ENCODE measurements at places on chromosomes 11 and 22.

- DNase-seq = no peak
These were observed 4.0 kb downstream of the VSTM5 start for GRCh38 chr11:93846411-93846810.

DNA sequence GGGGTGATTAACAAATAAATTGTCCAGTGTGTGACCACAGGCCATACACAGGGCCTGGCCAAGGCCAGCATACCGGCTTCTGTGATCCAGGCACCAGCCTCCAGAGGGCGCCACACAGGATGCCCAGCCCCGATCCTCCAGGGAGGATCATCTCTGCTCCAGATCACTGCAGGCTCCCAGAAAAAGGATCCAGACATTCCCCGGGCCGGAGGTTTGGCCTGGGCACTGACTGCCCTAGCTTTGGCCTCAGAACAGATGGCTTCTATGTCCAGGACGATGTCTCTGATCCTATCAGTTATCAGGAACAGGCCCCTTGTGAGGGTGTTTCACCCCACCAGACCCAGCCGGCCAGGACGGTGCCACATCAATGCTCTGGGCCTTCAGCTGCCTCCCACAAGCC lies 74.5 kb upstream of the LMO1 start:
- peak; percentile 32 for DNase-seq

DNA sequence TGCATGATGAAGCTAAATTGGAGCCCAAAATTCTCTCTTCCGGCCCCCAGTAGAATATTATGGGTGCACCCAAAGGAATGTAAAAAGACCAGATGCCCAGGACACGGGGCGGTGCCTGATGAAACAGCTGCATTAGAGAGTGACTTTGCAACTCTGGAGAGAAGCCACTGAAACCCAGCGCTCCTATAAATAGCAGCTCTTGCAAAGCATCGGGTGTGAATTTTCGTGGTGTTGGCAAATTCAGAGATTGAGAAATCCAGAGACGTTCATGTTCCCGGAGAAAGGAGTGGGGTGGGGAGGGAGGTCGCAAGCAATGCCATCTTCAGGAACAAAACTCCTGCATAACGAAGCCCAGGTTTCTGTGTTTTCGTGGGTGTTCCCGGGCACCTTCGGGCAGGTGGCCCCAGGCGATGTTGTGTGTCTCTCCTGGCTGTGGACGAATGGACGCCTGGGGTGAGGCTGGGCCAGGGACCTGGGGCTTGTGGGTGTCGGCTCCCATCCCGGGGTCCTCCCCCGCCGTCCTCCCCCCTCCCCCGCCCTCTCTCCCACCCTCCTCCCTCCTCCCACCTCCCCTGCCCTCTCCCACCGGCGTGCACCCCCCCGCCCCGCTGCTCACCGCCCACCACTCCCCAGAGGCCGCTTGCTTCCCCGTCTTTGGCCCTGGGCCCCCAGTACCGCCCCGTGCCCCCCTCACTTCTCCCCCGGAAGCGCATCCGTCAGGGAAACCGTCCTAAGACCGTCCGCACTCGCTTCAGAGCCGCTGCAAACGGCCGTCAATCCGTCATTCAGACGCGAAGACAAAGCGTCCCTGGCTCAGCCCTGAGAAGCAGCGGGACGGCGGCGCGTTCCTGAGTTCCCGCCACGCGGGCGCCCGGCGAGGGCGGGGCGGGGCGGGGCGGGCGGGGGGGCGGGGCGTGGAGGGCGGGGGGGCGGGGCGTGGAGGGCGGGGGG lies 26.7 kb upstream of the TOLLIP start:
- no peak for DNase-seq

DNA sequence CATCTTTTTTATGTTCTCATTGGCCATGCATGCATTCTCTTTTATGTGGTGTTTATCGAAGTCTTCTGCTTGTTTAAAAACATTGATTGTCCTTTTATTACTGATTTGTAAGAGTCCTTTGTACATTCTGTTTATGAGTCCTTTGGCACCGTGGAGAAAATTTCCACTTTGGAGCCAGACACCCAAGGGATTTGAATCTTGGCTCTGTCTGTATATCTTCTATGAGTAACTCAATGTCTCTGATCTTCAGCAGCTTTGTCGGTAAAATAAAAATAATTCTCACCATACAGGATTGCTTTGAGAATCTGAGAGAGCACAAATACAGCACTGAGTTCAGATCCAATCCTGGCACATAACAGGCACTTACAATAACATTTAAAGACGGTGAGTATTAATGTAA lies 12.8 kb upstream of the SORL1 start:
- DNase-seq = no peak

DNA sequence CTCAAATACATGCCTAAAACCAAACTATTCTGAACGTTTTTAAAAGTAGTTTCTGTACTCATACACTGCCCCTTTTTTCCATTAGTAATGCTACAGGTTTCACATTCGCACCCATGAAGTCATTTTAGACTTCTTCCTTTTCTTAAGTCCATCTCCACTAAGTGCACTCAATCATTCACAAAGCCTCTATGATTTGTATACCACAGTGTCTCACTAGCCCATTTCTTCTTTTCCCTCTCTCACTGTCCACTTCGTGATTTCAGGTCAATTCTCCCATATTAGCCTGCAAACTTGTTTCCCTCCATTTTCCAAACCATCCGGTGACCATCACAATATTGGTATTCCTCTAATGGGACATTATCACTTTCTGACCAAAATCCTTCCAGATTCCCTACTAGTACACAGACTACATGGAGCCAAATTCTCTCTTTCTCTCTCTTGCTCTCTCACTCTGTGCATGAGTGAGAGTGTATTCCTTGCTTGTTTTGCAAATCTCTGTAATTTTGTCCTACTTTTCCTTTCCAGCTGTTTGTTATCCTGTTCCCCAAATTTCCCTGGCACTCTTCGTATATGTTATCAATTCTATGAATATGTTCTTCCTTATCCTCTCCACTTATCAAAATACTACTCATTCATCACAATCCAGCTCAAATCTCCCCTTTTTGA lies 3.4 kb upstream of the ZC3H12C start:
- no peak for DNase-seq

DNA sequence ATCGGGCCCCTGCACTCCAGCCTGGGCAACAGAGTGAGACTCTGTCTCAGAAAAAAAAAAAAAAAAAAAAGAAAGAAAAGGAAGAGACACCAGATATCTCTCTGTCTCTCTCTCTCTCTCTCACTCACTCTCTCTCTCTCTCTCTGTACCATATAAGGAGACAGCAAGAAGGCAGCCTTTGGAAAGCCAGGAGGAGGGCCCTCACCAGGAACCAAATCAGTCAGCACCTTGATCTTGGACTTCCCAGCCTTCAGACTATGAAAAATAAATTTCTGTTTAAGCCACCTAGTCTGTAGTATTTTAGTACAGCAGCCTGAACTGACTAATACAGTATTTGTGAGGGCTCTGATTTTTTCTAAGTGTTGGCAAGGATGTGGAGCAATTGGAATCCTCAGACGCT lies 13.6 kb upstream of the ALDH3B2 start:
- DNase-seq = no peak

GRCh38 chr11:74487875-74488274 lies 5.6 kb downstream of the LIPT2 start:
- peak; percentile 22 for DNase-seq

DNA sequence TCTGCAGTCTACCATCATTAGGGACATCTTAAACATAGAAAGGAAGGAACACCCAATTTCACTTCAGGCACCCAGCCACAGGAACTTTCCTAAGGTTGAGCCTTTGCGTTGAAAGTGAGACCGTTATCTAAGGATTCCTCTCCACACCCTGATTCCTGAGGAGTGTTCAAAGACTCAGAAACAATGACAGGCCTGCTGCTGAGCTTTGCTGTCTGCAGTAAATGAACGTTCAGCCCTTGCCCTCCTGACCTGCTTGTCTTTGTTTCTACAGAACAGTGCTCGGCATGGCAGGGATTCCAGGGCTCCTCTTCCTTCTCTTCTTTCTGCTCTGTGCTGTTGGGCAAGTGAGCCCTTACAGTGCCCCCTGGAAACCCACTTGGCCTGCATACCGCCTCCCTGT lies 7.0 kb downstream of the PRSS23 start:
- DNase-seq = no peak

DNA sequence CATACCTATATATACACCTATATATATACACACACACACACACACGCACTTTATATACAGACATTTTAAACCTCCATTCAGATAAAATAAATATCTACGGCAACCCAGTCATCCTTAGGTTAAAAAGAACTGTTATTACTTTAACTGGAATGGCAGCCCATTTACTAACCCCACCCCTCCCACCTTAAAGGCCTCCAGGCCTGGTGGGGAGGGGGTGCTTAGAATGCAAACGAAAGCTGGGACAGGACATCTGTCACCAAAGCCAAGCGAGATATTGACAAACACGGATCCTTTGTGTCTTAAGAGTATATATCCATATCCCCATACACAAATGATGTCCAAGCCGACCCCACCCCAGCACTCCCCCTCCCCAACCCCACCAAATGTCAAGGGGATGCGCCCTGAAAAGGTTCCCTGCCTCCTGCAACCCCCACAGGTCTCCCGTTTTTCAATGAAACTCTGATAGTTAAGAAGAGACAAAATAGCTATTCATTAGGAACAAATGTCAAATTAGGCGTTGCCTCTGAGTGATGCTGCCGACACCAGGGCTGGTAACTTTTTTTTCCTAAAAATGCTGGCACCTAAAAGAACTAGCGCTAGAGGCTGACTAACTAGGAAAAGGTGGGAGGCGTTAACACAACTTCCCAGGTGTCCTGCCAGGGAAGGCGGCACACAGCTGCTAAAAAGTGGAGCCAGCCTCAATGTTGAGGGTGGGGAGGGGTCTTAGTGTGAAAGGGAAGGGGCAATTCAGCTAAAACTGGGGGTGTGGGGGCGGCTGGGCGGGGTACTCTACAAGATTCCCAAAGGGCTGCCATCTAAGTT lies 5.6 kb downstream of the MN1 start:
- DNase-seq = no peak

DNA sequence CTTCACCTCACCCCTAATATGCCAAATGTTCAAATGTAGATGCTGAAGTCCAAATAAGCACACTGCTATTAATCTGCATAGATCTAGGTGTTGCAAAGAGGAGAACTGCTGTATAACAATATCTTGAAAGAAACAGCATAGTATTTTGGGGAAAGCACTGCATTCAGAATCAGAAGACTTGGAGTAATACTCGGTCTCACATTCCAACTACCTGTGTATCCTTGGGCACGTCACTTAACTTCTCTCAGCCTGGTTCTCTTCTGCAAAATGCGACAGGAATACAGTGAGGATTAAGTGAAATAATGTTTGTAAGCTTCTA lies 332 bp upstream of the HMGXB4 start:
- DNase-seq = no peak

- DNase-seq = no peak
These were observed 101.6 kb downstream of the CSNK2A3 start for GRCh38 chr11:11251394-11251970.

DNA sequence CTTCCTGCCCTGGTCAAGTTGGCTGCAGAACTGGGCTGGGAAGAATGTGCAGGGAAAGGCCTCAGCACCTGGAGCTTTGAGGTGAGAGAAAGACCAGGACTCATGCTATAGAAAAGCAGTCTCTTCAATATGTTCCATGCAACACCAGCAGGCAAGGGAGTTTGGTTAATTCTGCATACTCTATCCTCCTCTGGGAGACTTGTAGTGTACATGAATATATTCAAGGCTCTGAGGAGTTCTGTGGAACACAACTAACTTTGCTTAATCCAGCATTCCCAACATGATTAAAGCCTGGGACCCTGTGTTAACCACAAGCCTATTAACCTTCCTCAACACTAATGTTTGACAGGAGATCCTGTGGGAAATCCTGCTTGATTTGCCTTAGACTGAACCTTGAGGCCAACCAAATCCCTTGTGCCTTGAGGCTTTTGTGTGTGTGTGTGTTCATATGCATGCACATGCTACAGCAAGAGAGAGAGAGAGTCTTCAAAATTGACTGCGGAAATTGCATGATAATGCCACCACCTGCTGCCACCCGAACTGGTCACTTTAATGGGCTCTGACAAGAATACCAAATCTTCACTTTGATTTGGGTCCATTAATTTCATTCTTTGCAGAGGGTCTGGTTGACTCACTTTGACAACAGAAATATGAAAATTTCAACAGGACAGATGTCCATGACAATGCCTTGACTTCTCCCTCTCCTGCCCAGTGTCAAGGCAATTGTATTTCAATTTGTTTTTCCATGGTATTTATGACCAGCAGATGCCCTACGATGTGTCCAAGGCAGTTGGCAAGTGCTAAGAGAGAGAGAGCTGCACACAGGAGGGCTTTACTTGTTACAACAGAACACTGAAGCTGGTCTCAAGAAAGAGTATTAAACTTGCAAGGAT lies 238.2 kb upstream of the ZBED5 start:
- DNase-seq = no peak

DNA sequence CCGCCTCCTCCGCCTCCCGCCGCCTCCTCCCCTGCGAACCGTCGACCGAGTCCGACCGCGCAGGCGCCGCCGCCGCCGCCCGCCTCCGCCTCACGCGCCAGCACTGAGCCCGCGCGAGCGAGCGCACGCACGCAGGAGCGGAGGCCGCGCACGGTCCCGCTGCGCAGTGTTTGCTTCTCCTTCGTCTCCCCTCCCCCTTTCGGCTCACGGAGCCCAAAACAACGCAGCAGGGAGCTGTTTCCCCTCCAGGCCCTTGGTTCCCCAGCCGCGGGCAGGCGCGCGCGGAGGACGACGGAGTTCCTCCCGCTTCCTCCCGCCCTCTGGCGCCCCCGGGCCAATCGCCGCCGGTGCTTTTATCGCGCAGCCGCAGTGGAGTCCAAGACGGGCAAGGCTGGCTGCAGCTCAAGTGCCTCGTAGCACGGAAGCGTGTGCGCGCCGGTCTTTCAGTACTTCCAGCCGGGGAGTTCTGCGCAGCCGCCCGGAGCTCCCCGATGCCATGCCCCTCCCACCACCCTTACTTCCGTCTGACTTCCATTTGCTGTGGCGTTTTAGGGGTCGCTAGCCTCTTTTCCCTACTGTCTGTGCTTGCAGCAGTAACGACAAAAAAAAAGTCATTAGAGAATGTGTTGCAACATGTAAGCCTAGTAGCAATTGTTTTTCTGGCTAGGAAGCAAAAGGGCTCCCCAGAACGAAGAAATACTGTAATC lies at the start of gene HNRNPUL2:
HNRNPUL2 (minus strand) TSS at position 293 of the 707 bp plus-strand sequence. CDS start 301 bp downstream, outside the sequence.
- peak; percentile 99 for DNase-seq

DNA sequence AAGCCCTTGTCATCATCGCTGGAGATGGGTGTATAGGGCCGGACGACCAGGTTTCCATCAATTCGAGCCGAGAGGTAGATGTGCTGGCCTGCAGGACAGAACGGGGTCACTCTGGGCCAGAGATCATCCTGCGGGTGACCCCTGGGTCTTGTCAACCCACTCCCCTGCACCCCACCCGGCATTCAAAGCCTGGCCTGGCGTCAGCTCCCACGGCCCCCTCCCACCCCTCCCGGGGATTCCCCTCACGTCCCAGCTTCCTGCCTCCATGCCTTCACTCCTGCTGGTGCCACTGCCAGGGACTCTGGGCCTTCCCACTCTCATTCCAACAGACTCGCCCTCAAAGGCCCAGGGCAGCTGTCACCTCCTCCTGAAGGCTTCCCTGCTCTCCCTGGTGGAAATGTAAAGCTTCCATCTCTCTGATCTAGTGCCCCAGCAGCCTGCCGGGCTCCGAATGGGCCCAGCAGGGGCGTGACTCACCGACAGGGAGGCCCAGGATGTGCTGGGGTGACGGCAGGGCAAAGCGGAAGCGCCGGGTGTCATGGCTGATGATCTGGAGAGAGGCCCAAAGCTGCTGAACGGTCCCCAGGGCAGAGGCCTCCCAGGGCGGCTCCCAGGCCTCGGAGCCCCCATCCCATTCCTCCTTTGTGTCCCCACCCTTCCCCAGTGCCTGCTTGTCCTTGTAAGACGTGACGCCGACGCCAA lies 9.3 kb downstream of the ATP5MGL start:
- DNase-seq = peak; percentile 67

- DNase-seq = peak; percentile 47
These were observed 108.1 kb downstream of the INSC start for GRCh38 chr11:15222777-15223176.

Measured in HT1080 (cell line).